HT1080 (cell line): ENCODE measurements at places on chromosomes 2 and 18. TPM values are rescaled to one million over a fixed set of nuclear protein-coding genes. Genes with fewer than 3 reads are reported as not detected.

ABCB11 gene
- under 0.01 TPM in 1 of 2 replicates, not detected in the other for total RNA-seq

TMEM150A gene
- total RNA-seq: 7.0 and 9.7 TPM in 2 replicates

STARD6 gene
- not detected in 2 replicates for total RNA-seq

LIPG gene
- total RNA-seq: 0.43 and 0.53 TPM in 2 replicates

CRACDL gene
- 0.07 TPM in 1 of 2 replicates, not detected in the other for total RNA-seq

MAB21L4 gene
- not detected in 2 replicates for total RNA-seq

CPLX4 gene
- total RNA-seq: not detected in 2 replicates

ANKRD30B gene
- not detected in 2 replicates for total RNA-seq

ZSWIM2 gene
- total RNA-seq: not detected in 2 replicates

POTEI gene
- 0.31 and 0.33 TPM in 2 replicates for total RNA-seq

SP140 gene
- total RNA-seq: 6.9 and 9.3 TPM in 2 replicates

CTIF gene
- 18.9 and 19.8 TPM in 2 replicates for total RNA-seq

AQP12A gene
- total RNA-seq: not detected in 2 replicates

C1QL2 gene
- 0.03 TPM in 1 of 2 replicates, not detected in the other for total RNA-seq

FKBP7 gene
- total RNA-seq: 21.0 and 22.2 TPM in 2 replicates

FOXI3 gene
- not detected in 2 replicates for total RNA-seq

C2orf72 gene
- total RNA-seq: 0.43 and 3.0 TPM in 2 replicates

FLACC1 gene
- 0.53 and 1.9 TPM in 2 replicates for total RNA-seq

RAB6D gene
- not detected in 2 replicates for total RNA-seq

SIX2 gene
- 11.5 and 15.6 TPM in 2 replicates for total RNA-seq

PLGLB2 gene
- total RNA-seq: 0.26 TPM in 1 of 2 replicates, not detected in the other

PDE1A gene
- total RNA-seq: 0.07 TPM in 1 of 2 replicates, not detected in the other

CYTIP gene
- not detected in 2 replicates for total RNA-seq

MERTK gene
- total RNA-seq: 2.4 and 3.2 TPM in 2 replicates

SNED1 gene
- 1.8 and 2.7 TPM in 2 replicates for total RNA-seq

TMEM214 gene
- 34.1 and 46.9 TPM in 2 replicates for total RNA-seq

TGOLN2 gene
- total RNA-seq: 64.2 and 73.7 TPM in 2 replicates

CHRND gene
- not detected in 2 replicates for total RNA-seq

ALLC gene
- not detected in 2 replicates for total RNA-seq

SCYGR4 gene
- total RNA-seq: not detected in 2 replicates

TRIM54 gene
- 0.13 and 1.2 TPM in 2 replicates for total RNA-seq

CSRNP3 gene
- total RNA-seq: not detected in 2 replicates

TRAK2 gene
- total RNA-seq: 11.7 and 14.4 TPM in 2 replicates

GRB14 gene
- 3.8 and 4.6 TPM in 2 replicates for total RNA-seq

RPRM gene
- not detected in 2 replicates for total RNA-seq

PPP1R7 gene
- total RNA-seq: 81.7 and 87.6 TPM in 2 replicates

INPP4A gene
- 17.3 and 18.1 TPM in 2 replicates for total RNA-seq

GLI2 gene
- total RNA-seq: 4.1 and 7.9 TPM in 2 replicates

IL36G gene
- total RNA-seq: not detected in 2 replicates

SKOR2 gene
- not detected in 2 replicates for total RNA-seq

IL1F10 gene
- total RNA-seq: not detected in 2 replicates

IGFBP5 gene
- total RNA-seq: 0.10 and 0.11 TPM in 2 replicates

LRRC30 gene
- total RNA-seq: not detected in 2 replicates

CABYR gene
- total RNA-seq: 1.0 TPM in 1 of 2 replicates, not detected in the other

DPP10 gene
- total RNA-seq: not detected in 2 replicates

PARD3B gene
- total RNA-seq: 0.73 and 2.2 TPM in 2 replicates

HOXD10 gene
- 8.6 and 10.5 TPM in 2 replicates for total RNA-seq

ZCCHC2 gene
- 10.5 and 12.6 TPM in 2 replicates for total RNA-seq

UCN gene
- total RNA-seq: 9.3 and 12.6 TPM in 2 replicates

FAP gene
- total RNA-seq: 0.23 TPM in 1 of 2 replicates, not detected in the other
